GM10248 (cell line): ENCODE measurements at places on chromosomes 2 and 18.

GRCh38 chr2:736939-737338, 59.7 kb upstream of the TMEM18 start:
- DNase-seq = no peak

DNA sequence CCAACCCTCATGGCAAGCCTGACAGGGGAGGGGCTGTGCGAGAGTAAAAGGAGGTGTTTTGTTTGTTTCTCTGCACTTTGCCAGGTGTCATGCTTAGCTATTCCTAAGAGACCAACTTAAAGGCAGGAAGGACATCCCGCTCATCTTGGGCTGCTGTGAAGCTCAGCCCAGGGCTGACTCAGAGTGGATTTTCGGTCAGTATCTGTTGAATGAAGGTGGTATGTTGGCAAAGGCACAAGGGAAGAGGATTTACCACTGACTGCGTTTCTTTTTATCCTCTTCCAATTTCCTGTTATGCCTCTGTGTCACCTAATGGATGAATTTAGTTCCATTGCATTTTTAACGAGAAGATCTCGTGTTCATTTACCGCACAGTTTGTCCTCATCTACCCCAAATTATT, 18.9 kb downstream of the TRPM8 start:
- DNase-seq = no peak

- no peak for DNase-seq
Observed at GRCh38 chr2:160372585-160372984, 121.0 kb downstream of the RBMS1 start.

- DNase-seq = no peak
Observed at GRCh38 chr2:200435379-200435778, 74.5 kb downstream of the KCTD18 start.

DNA sequence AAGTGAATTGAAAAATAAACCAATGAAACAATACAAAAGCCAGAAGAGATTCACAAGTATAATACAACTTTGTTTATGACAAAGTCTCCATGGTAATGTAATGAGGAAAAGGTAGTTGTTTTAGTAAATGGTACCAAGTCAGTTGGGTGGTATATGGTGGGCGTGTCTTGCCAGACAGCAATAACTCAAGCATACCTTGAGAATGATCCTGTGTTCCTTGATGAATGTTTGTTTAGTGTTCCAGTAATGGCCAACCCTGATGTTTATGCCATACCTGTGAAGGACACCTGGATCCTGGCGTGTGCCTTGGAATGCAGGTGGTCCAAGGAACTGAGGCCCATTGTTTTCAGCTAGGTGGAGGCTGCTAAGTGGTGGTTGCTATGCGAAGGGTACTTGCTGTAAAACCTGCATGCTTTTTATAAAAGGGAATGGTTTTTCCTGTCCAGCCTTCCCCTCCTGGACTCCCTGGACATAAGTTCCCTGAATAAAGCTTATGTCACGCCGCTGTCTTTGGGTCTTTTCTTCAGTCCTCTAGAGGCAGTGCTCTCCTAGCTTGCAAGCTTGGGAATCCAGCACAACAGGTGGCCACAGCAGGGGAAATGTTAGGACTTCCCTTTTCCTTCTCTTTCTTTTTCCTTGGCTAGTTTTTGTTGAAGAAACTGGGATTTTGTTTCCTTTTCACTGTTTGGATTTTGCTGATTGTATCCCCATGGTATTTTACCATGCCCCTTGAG, 54.7 kb downstream of the MTA3 start:
- DNase-seq = no peak

- no peak for DNase-seq
Observed at GRCh38 chr18:8871489-8871888, 166.1 kb downstream of the MTCL1 start.

DNA sequence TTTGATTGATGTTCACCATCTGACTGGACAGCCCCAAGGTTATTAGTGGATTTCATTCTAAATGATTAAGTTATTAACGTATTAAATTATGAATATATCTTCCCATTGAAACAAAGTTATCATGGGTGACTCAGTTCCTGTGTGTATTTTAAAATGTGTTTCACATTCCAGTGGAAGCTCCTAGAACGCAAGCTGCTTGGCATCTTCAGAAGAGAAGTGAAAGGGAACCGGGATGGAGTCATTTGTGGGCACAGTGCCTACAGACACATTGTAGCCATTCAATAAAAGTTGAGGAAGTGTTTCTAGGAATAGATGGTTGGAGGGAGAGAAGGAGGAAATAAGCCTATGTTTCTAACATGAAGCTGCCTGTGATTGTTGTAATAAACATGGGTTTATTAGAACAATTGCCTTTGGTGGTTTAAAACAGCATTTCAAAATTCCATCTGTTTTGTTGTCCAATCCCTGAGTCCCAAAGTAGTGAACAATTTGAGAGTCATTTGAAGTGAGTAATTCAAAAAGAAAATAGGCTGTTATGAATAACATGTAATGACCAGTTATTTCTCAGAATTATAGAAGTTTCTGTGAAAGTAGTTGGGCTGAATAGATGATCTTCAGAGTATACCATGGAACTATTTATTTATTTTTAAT, 143.5 kb downstream of the PKP4 start:
- DNase-seq = no peak

DNA sequence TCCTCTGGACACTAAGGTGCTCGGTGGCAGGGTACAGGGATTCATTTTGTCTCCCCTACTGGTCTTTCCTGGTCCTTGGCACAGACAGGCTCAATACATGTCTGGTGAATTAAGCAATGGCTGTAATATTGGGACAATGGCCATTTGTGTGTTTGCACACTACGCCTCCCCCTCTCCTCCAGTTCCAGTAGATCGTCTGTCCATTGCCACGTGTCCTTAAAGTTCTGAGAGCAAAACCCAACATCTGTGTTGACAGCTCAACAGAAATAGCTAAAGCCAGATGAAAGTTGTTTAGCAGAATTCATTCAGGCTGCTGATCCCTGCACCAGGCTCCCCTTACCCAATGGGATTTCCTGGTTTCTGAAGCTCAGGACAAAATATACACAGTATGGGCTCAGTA, 9.0 kb upstream of the FABP1 start:
- no peak for DNase-seq

DNA sequence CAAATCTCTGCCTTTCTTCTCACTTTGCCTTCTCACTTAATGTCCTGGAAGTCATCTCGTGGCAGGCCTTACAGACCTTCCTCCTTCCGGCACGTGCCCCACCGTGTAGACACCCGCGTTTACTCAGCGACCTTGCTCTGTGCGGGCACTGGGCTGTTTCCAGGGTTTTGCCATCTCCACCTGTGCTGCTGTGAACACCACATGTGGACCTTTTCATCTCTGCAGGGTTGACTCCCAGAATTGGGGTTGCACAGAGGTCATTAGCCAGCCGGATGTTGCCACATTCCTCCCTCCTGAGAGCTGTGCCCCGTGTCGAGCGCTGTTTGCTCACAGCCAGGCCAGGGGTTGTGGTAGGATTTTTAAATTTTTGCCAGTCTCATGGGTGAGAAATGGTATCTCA, 25.4 kb downstream of the KCNG2 start:
- no peak for DNase-seq

GRCh38 chr2:207162316-207162715, 3.4 kb downstream of the KLF7 start:
- DNase-seq = no peak

- DNase-seq = no peak
Observed at GRCh38 chr2:136151021-136151971, 33.3 kb upstream of the CXCR4 start.

GRCh38 chr2:26978061-26978596, 7.7 kb downstream of the MAPRE3 start:
- DNase-seq = no peak

GRCh38 chr2:14219306-14219705, 413.2 kb upstream of the LRATD1 start:
- DNase-seq = no peak

- no peak for DNase-seq
Observed at GRCh38 chr2:15594291-15595256, 2.9 kb downstream of the DDX1 start.
